ENCODE measurements at places on chromosomes 6 and 20.

DNA sequence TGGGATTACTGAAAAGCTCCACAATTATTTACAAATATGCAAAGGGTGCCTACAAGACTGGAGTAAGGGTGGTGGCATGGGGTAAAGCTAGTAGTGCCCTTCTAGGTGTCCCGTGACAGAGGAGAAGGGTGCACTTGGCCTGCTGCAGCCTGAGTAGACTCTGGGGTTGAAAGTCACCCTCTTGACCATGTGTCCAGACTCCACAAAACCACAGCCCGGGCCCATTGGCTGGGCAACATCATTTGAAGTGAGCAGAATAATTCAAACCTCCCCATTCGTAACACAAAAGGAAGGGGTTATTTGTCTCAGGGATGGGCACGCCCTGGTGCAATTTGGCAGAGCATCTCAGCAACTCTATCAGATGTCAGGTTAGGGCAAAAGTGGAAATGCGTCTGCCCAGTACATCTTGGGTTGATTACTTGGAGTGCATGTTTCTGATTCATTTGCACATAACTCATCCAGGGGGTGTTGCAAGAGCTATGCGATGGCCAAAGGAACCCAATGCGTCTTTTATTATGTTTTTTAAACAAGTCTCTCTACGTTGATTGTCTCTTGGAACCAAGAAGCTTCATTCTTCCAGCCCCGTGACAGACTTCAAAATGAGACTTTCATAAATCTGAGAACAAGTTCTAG lies 56.7 kb downstream of the ISM1 start:
- DNase-seq, result no peak

GRCh38 chr6:40955178-40955545 lies 83.9 kb downstream of the UNC5CL start:
- DNase-seq, result no peak

GRCh38 chr6:139695361-139695760 lies 320.9 kb upstream of the CITED2 start:
- no peak for DNase-seq

DNA sequence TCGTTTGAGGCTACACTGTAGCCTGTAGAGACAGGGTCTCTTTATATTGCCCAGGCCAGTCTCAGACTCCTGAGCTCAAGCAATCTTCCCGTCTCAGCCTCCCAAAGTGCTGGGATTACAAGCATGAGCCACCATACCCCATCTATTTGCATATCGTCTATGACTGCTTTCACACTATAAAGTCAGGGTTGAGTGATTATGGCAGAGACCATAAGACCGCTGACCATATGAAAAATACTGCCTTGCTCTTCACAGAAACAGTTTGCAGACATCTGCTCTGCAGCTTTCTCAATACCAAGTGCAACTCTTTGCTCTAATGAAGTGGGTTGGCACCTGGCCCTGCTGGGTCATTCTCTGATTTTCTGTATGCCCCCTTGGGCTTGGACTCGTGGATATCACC lies 79.5 kb upstream of the PAK5 start:
- no peak for DNase-seq

- no peak for DNase-seq
These were observed 72.2 kb downstream of the CNBD2 start for GRCh38 chr20:36040571-36040970.

DNA sequence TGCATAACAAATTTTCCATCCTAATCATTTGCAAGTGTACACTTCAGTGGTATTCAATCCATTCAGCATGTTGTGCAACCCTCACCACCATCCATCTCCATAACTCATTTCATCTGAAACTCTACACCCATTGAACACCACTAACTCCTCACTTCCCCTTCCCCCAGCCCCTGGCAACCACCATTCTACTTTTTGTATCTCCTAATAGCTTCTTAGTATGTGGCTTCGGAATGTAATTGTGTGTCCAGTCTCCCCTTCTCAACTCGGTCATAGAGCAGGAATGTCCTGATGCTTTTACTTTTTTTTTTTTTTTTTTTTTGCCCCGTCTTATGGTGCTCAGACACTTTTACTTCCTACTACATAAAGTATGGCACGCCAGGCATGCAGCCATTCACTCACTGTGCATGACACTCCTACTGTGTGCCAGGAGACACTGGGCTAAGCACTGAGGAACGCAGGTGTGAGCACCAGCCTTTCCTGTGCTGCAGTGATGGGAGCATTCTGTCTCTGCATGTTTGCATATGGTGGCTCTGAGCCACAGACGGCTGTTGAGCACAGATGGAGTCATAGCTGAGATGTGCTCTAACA lies 15.3 kb downstream of the HCK start:
- DNase-seq, result no peak
